T-cell (primary cell): ENCODE measurements at places on chromosomes 6 and 20.

DNA sequence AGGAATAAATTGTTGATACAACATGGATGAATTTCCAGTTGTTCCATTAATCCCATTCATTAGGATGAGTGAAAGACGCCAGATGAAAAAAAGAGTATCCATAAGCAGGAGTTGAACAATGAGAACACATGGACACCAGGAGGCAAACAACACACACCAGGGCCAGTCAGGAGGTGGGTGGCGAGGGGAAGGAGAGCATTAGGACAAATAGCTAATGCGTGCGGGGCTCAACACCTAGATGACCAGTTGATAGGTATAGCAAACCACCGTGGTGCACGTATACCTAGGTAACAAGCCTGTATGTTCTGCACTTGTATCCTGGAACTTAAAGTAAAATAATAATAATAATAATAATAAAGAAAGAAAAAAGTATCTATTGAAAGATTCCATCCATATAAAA, 11.1 kb downstream of the PCED1A start:
- DNase-seq: no peak

DNA sequence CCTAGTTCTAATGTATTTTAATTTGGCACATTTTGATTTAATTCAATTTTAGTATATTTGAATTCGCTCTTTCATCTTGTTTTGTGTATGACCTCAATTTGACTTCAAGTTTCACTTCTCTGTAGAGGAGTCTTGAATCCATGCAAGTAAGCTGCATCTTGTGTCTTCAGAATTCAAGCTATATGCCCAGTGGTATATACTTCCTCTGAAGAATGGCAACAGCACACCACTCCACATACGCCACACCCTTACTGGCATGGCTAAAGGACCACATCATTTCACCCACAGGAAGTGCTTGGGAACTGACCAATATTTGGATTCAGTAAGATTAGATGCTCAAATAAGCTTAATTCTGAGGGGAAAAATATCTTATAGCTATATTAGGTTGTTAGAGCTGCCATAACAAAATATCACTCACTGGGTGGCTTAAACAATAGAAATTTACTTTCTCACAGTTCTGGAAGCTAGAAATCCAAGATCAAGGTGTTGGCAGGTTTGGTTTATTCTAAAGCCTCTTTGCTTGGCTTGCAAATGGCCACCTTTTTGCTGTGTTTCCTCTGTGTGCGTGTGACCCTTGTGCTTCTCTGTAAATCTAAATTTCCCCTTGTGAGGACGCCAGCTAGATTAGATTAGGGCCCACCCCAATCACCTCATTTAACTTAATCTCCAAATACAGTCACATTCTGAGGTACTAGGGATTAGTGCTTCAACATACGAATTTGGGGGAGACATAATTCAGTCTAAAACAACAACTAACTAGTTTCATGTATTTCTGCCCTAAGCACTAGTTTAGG, 2.8 kb upstream of the ASF1A start:
- no peak for DNase-seq

DNA sequence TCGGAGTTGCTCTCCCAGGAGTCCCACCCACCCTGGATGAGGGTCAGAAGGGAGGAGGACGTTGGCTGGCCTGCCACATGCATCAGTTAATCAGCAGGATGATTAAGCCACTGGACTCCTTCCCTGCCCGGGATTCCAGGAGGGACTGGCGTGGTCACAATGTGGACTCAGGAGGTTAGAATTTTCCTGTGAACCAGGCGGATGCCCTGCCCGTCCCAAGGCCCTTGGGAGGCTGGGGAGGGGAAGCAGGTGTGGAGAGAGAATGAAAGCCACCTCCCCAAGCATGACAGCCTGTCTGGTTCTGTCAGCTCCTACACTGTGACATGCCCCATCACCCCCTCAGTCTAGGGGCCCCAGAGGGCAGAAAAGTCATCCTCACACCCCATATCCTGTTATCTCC, 11.6 kb upstream of the ITPR3 start:
- no peak for DNase-seq

- DNase-seq: no peak
These were observed 137.0 kb downstream of the MTHFD1L start for GRCh38 chr6:151002491-151002935.

GRCh38 chr6:14921878-14922671, 323.8 kb upstream of the JARID2 start:
- no peak for DNase-seq

GRCh38 chr20:33076662-33077372, 2.6 kb upstream of the BPIFB4 start:
- DNase-seq: peak; percentile 17

- DNase-seq: no peak
These were observed 90.6 kb downstream of the HAO1 start for GRCh38 chr20:7849675-7850074.

DNA sequence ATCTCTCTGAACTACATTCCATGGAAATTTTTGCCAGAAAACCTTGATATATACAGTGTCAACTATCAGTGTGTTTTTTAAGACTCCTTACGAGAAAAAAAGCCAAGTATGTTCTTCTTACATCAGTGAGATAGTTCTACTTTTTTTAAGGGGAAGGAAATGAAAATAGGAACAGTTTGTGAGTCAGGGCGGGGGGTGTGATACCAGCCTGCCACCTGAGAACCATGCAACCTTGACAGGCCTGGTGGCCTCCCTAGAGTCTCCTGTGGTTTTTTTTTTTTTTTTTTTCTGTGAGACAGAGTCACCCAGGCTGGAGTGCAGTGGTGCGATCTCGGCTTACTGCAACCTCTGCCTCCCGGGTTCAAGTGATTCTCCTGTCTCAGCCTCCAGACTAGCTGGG, 96.3 kb upstream of the GCM1 start:
- no peak for DNase-seq

GRCh38 chr6:30814146-30815040, 69.9 kb upstream of the DDR1 start:
- peak; percentile 29 for DNase-seq

GRCh38 chr6:133778414-133779130, 110.3 kb upstream of the TCF21 start:
- no peak for DNase-seq

DNA sequence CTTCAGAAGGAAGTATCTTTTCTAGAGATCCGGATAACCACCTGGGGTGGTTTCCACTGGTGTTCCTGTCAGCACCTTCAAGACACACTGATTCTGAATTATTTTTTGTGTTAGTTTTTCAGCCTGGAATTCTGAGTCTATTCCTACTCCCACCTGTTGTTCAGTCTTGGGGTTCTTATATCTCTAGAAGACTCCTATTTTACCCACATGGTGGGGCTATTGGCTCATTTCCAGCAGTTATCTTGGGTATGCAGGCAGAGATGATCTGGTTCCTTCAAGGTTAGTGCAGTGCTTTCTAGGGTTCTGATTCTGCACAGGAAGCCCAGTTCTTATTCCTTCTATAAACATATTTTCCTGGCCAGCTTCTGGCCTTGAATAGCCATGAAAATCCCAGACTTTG, 175.6 kb upstream of the PDE7B start:
- DNase-seq: peak; percentile 21

- DNase-seq: no peak
These were observed 5.2 kb upstream of the ENPP5 start for GRCh38 chr6:46175976-46176375.

DNA sequence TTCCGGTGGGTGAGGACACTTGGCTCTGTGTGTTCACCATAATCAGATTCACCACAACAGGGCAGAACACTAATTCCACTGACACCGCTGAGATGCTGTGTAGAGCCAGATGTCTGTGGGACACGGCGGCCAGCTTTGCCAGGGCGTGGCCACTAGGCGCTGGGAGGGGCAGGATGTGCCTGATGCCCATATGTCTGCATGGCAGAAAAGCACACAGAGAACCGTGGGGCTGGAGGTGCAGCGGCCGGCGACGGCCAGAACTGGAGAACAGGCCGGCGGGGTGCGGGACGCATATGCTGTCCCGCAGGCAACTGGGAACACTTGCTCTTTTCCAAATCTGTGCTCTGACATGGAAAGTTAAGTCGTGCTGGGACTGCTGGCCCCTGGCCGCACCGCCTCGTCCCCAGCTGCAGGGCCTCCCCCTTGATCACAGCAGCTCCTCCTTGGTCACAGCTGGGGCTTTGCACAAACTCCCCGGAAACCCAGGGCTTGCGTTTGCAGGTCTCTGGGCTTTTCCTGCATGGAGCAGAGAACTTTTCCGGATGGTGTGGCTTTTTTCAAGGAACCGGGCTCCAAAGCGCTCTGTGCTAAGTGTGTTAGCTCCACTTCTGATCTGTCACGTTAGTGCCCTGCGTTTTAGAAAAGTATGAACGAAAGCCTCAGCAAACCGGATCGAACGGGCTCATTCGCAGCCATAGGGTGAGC, 31.1 kb downstream of the NTSR1 start:
- no peak for DNase-seq

- no peak for DNase-seq
These were observed 38.2 kb downstream of the OR2B2 start for GRCh38 chr6:27874016-27874415.

DNA sequence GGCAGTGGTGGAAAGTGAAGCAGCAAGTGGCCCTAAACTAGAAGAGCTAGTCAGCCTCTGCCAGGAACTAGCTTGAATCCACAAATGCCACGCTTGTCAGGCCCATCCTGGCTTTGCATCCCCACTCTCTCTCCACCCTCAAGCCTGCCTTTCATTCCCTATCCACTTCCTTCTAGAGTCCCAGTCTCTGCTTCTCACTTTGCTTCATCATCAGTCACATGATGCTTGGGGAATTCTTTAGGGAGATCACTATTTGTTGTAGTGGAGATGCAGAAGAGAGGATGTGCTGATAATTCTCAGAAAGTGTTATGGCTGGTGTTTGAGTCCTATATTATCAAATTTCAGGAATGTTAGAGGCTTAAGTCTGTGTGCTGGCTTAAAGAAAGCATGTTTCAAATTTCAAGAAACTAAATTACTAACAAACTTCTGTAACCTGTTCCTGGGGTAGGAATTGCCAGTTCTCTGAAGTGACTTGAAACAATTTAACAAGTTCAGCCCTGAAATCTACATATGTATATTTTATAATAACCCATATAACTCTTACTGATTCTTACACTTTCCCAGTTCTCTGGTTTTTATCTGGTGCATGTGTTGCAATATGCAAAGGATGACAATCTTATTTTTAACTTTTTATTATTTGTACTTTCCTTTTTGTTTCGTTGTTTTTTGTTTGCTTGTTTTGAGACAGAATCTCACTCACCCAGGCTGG, 7.5 kb downstream of the TRIM39 start:
- DNase-seq: no peak

GRCh38 chr20:48679599-48679998, 148.2 kb downstream of the PREX1 start:
- no peak for DNase-seq

- no peak for DNase-seq
These were observed 198.6 kb downstream of the CDKAL1 start for GRCh38 chr6:20732896-20733295.

- DNase-seq: no peak
These were observed 70.0 kb upstream of the CD2AP start for GRCh38 chr6:47407300-47408281.

GRCh38 chr6:87473419-87473903, 687 bp downstream of the SLC35A1 start:
- peak; percentile 50 for DNase-seq

GRCh38 chr6:166684170-166684569, 57.1 kb upstream of the RPS6KA2 start:
- no peak for DNase-seq

DNA sequence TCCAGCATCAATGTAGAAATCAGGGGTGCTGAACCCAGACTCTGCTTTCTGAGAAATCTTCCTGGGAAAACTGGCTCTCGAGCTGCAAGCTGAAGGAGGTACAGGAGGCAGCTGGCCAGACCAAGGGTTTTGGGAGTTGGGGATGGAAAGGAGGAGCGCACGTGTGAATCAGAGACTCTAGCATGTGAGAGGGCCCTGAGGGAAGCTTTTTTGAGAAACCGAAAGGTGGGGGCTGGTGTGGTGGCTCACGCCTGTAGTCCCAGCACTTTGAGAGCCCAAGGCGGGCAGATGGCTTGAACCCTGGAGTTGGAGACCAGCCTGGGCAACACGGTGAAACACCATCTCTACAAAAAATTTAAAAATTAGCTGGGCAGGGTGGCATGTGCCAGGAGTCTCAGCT, 37.1 kb upstream of the EEF1E1 start:
- DNase-seq: no peak

GRCh38 chr6:154986787-154987235, 8.3 kb upstream of the TIAM2 start:
- no peak for DNase-seq

DNA sequence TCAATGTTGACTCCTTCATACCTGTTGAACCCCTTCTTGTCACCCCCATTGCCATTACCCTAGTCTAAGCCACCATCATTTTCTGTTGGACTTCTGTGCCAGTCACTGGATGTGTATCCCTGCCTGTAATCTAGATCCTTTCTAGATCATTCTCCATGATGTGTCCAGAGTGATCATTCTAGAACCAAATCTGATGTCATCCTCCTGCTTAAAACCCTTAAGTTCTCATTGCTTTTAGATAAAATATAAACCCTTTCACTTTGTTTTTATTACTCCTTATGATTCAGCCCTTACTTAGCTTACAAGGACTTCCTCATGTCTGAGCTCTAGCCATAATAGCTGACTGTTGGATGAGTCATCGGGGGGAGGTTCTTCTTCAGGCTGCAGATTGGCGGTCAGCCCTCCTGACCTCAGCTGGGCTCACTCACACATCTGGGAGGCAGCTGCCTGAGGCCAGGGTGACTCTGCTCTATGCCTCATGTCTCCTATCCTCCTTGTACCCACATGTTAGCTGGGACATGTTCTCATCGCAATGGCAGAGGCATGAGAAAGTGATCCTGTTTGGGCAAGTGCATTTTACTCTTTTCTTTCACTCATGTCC, 287.6 kb downstream of the ESR1 start:
- DNase-seq: no peak

- DNase-seq: no peak
These were observed 11.3 kb upstream of the RBM24 start for GRCh38 chr6:17269840-17270239.

DNA sequence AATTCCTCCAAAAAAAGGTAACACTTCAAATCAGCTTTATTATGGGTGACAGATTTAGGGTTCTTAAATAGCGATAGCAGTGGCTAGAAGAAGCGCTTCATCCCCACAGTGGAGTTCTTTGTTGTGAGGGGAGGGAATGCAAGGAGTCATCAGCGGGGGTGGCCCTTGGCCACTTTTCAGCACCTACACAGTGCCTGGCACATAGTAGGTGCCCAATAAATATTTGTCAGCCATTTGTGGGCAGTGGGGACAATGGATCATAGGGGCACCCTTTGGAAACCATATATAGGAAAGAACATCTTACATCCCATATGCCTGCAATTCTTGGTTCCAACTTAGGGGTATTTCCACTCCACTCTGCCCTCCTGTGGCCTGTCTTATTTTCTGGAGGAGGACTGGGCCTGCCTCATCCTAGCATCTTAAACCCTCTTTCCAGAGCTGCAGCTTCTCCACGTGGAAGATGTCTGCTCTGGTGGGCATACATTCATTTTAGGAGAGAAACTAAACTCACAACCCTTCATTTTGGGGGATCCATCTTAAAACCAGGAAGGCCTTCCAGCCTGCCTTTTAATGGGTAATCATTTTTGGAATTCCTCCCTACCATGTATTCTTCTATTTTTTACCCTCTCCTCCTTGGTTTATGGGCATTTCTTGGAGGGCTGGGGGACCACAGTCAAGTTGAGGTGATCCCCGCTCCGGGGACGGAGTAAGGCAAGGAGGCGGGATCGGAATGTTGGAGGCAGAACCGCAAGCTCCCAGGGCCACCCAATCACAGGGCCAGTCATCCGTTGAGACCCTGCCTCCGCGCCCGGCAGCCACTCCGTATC, 2.6 kb upstream of the GPSM3 start:
- DNase-seq: peak; percentile 29
